Activated B cell treated with CpG ODN at 0.5 μM for 24 hours (primary cell): ENCODE measurements at places on chromosomes 11 and 22.

- no peaks in the 10 kb centered on the region for H3K4me1 ChIP-seq
- DNase-seq, result no peak
- H3K27ac ChIP-seq, result no peak overlapping the region
Measured at GRCh38 chr11:115340874-115341273, 163.3 kb downstream of the CADM1 start.

DNA sequence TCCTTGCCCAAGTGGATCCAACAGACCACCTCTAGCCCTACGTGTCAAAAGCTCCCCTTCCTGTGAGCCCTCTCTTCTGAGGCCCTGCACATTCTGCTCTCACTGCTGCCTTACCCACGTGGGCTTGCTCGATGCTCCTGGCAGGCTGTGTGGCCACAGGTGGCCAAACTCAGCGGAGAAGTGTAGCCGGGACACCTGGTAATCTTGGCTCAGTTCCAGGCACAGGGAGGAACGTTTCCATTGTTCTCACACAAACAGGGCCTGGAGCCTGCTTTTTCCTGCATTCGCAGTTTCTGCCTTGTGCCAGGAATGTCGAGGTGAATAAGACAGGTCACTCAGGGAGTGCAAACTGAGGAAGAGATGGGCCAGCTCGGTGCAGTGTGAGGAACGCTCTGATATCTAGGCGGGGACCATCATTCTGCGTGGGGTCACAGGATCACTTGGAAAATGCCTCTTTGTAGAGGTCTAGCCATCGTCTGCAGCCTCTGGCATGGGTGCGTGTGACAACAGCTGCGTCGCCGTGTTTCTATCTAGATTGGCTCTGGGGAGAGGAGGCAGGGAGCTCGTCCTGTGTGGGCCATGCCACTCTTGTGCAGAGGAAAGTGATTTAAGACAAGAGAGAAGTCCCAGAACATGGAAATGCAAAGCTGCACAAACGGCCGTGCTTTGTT lies 127.6 kb upstream of the PARVA start:
- H3K4me3 ChIP-seq, result no peak overlapping the region
- H3K36me3 ChIP-seq, result no peaks in the 10 kb centered on the region
- DNase-seq, result no peak
- no peaks in the 10 kb centered on the region for H3K27me3 ChIP-seq
- H3K27ac ChIP-seq, result no peak overlapping the region
- no peaks in the 10 kb centered on the region for H3K4me1 ChIP-seq

DNA sequence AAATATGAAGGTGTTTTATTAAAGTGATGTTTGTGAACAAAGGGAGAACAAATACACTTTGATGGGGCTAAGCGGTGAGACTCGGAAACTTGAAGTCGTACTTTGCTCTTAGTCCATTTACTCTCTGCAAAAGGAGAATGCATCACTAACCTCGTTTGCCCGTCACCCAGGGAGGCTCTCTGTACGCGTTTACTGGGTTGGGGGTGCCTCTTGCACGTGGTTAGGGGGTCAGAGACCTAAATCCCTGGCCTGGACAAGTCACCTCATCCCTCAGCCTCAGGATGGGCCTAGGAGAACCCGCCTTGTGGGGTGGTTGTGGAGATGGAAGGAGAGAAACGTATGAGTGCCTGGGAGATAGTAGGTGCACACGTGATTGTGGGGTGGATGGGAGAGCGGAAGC lies 803 bp upstream of the IFT27 start:
- peak overlapping the region; percentile 89 for H3K27ac ChIP-seq
- peaks cover 5% of the 10 kb centered on the region for H3K36me3 ChIP-seq
- H3K4me3 ChIP-seq, result peak overlapping the region; percentile 88
- no peaks in the 10 kb centered on the region for H3K27me3 ChIP-seq
- no peak for DNase-seq

- H3K36me3 ChIP-seq, result no peaks in the 10 kb centered on the region
- DNase-seq, result no peak
- H3K27me3 ChIP-seq, result no peaks in the 10 kb centered on the region
Measured at GRCh38 chr22:26615149-26615548, 2.7 kb downstream of the CRYBB1 start.

- H3K36me3 ChIP-seq, result peaks cover 41% of the 10 kb centered on the region
- H3K4me1 ChIP-seq, result peaks cover 57% of the 10 kb centered on the region
- H3K27ac ChIP-seq, result no peak overlapping the region
- DNase-seq, result no peak
Measured at GRCh38 chr11:65502555-65503367, 3.9 kb downstream of the MALAT1 start.

DNA sequence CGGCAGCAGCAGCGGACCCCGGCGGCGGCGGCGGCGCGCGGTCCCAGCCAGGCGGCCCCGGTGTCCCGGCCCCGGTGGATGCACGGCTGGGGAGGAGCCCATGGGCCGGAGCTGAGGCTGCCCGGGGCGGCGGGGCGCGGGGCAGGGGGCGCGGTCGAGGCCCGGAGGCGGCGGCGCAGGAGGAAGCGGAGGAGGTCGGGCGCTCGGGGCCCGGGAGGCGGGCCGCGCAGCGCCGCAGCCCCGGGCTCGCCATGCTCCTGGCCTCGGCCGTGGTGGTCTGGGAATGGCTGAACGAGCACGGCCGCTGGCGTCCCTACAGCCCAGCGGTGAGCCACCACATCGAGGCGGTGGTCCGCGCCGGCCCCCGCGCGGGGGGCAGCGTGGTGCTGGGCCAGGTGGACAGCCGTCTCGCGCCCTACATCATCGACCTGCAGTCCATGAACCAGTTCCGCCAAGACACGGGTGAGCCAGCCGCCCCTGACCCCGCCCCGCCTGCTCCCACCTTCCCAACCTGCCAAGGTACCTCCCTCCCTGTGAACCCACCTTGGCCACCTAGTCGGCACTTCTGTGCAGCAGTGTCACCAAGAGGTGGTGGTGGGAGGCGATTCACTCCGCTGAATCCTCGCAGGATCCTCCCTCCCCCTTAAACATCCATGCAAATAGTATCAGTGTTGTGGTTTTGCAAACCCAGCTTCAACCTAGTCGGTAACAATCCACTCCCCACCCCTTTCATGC lies 580 bp downstream of the DTX4 start:
- H3K4me1 ChIP-seq, result peaks cover 34% of the 10 kb centered on the region
- H3K36me3 ChIP-seq, result peaks cover 20% of the 10 kb centered on the region
- H3K27me3 ChIP-seq, result no peaks in the 10 kb centered on the region
- DNase-seq, result peak; percentile 43

DNA sequence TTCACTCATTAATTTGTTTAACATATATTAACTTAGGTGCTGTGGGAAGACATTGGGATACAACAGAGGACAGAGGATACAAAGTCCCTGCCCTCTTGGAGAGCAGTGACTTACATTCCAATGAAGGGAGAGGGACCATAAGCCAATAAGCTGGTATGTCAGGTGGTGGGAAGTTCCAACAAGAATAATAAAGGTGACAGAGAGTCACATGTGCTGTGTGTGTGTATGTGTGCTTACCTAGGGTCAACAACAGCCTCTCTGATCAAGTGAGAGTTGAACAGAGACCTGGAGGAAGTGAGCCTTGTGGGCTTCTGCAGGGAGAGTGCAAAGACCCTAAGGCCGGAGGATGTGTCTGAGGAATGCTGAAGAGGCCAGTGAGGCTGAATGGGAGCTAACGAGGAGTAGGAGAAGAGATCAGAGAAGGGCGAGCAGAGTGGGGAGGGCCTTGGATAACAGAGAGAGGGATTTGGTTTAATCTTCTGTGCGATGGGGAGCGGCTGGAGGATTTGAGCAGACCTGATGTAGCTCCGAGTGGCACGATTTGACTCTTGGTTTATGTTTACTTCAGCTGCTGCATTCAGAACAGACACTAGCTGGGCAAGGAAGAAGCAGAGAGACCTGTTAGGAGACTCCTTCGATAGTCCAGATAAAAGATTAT lies 35.3 kb downstream of the MAP6 start:
- no peak for DNase-seq
- H3K4me1 ChIP-seq, result no peaks in the 10 kb centered on the region
- no peak overlapping the region for H3K4me3 ChIP-seq
- H3K27me3 ChIP-seq, result peaks cover 33% of the 10 kb centered on the region
- H3K36me3 ChIP-seq, result no peaks in the 10 kb centered on the region

DNA sequence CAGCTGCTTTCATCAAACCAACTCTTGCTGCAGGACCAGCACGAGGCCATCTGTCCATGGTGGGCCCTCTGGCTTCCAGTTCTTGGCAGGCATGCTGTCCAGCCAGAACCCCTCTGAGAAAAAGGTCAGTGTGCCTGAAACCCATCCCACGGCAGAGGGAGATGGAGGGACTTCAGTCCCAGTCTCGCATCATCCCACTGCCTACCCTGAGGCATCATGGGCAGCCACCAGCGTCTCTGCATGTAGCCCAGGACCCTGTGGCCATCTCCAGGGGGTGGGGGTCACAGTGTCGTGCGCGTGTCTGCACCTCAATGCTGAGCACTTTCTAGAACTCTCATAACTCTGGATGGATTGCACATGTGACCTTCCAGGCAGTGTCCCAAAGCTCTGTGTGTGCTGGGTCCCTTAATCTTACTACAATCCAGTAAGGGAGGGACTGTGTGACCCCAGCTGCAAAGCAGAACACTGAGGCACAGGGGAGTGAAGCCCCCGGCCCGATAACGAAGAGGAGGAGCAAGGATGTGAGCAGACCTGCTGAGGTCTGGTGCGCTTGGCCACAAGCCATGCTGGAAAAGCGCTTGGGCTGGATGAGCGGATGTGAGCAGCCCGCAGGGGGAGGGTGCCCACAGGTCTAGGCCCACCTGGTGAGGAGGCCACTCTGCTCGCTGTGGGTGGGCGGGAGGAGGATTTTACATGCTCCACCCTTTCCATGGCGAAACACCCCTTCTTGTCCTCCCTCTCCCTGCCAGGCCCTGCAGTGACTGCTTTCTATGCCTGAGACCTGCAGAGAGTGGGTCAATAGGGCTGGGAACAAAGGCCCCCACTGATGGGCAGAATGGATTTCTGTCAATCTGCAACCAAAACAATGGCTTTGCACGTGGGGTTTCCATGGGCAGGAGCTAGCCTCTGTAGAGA lies 1401.0 kb downstream of the BRD1 start:
- no peak overlapping the region for H3K4me3 ChIP-seq
- no peak overlapping the region for H3K27ac ChIP-seq
- H3K36me3 ChIP-seq, result no peaks in the 10 kb centered on the region
- no peak for DNase-seq
- peaks cover 19% of the 10 kb centered on the region for H3K27me3 ChIP-seq
- H3K4me1 ChIP-seq, result no peaks in the 10 kb centered on the region

DNA sequence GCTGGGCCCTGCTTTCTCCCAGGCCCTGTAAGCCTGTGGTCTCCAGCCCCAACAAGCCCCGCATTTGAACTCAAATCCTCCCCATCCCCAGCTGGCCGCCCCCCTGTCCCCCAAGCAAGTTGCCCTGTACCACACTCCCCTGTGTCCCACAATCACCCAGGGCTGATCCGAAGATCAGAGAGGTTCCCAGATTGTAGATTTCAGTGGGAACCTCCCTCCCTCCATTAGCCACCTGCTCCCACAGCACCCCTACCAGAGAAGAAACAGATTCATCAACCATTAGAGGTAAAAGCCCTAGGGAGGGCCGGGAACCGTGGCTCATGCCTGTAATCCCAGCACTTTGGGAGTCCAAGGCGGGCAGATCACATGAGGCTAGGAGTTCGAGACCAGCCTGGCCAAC lies 107.5 kb downstream of the FEZ1 start:
- peaks cover 5% of the 10 kb centered on the region for H3K27me3 ChIP-seq
- H3K4me1 ChIP-seq, result no peaks in the 10 kb centered on the region
- no peak for DNase-seq
- H3K4me3 ChIP-seq, result no peak overlapping the region
